NCI-H1436 treated with DMSO at 0.1 percent for 48 hours (cell line): ENCODE measurements at places on chromosomes 5 and 9.

- no peak for DNase-seq
These were observed 163.2 kb upstream of the KLF9 start for GRCh38 chr9:70577671-70578070.

GRCh38 chr5:151924564-151925301 lies at the start of gene GLRA1:
TSS of gene GLRA1 (minus strand) at chr5:151924851. CDS start at chr5:151924549, 302 bp downstream.
- DNase-seq, result no peak

DNA sequence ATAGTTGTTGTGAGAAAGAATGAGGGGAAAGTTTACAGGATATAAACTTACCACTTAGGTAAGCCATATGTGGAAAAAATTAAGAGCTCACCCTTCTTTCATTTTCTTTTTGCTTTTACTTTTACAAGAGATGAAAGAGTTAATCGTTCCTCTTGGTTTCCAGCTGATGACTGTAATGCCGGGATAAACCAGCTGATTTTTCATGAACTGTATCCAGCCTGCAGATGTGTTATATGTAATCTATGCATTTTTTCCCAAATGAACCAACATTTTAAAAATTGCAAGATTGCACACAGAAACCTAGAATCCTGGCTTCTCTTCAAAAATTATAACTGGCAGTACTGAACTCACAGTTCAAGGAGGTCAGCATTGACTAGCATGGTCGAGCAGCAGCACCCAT lies 185.9 kb downstream of the GRIA1 start:
- DNase-seq, result no peak

DNA sequence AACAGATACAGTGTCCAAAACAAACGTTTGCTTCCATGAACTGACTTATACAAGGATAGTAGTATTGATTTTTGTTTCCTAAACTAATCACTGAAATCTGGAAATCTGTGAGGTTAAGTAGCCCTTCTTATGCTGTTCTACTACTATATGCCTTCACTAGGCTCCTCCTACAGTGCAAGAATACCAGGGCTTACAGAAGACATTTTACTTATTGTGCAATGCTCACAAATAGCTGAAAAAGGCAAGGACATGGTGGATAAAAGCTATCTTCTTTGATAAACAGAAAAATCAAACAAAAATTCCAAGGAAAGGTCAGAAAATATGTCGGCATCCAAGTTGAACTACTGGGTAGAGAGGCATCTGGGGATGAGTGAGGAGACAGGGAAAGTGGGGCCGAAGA lies 61.9 kb downstream of the OXCT1 start:
- DNase-seq, result no peak

DNA sequence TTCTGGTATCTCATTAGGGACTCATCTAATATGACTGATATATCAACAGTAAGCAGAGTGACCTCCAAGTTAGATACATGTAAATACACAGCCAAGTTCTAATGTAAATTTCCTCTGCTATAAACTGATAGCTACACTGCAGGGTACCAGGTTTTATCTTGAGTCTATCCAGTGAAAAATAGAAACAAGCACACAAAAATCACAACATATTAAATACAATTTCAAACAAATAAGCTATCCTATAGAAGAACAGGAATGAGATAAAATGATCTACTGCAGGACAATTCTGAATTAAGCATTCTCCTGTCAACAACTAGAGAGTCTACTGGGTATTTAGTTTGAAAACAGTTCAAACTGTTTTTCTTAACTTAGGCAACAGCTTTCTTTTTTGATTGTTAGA lies 42.7 kb downstream of the NR3C1 start:
- no peak for DNase-seq

- no peak for DNase-seq
These were observed 30.2 kb downstream of the LRRC70 start for GRCh38 chr5:62608529-62609511.

DNA sequence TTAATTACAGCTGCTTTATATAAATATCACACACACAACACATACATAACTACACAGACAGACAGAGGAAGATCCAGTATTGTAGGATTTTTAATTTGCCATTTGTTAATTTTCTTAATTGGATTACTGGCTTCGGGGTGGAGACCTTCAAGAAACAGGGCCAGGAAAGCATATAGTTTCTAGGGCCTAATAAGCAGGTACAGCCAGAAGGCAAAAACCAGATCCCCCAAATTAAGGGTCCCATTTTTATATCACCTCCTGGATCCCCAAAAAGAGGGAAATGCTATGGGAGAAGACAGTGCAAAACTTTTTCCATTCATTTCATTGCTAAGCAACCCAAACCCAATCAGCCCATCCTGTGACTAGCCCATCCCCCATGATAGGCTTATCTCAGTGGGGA lies 373.3 kb upstream of the FAM174A start:
- no peak for DNase-seq
